ENCODE measurements at places on chromosomes 12 and 14. TPM values are rescaled to one million over a fixed set of nuclear protein-coding genes. Genes with fewer than 3 reads are reported as not detected.

Gene RTL1
- total RNA-seq = not detected

Gene NGB
- total RNA-seq = 1.5 TPM

DNA sequence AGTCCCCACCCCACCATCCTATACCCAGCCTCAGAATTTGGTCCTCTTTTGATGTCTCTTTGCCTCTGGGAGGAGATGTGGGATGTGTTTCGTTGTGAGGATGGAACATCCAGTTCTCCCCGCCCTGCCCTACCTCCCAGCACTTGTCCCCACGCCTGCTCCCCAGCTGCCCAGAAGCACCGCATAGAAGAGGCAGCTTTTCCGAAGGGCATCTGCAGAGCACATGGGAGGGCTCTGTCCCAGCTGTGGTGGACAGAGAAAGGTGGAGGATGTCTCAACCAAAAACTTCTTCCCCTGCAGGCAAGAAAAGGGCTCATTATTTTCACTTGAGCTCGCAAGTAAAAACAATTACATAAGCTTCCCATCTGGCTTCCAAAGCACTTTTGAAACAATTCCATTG, 302.6 kb downstream of the PCNX1 start:
- no peak for DNase-seq

DNA sequence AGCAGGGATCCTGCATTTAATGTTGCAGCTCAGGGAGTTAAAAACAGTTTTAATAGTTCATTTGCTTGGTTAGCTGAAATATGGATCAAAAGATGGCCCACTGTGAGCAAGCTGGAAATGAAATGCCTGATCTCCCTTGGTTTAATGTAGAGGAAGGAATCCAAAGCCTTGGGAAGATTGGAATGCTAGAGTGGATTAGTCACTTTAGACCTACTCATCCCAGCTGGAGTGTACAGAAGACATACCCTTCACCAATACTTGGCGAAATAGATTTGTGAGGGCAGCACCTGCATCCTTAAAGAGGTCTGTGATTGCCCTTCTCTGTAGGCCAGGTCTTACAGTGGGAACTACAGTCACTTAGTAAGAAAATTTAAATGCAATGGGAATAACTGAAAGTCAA, 58.0 kb upstream of the KRAS start:
- no peak for DNase-seq

- no peak for DNase-seq
These were observed 9.2 kb downstream of the NOS1 start for GRCh38 chr12:117352206-117352605.

- no peak for DNase-seq
These were observed 24.7 kb upstream of the PWP1 start for GRCh38 chr12:107660861-107661415.

Data from colonic mucosa (tissue), 4 donors.